Fibroblast of lung (primary cell): ENCODE measurements at places on chromosomes 5 and 9.
A peak's percentile ranks its signal among the peaks of the same experiment; 100 is the strongest.

DNA sequence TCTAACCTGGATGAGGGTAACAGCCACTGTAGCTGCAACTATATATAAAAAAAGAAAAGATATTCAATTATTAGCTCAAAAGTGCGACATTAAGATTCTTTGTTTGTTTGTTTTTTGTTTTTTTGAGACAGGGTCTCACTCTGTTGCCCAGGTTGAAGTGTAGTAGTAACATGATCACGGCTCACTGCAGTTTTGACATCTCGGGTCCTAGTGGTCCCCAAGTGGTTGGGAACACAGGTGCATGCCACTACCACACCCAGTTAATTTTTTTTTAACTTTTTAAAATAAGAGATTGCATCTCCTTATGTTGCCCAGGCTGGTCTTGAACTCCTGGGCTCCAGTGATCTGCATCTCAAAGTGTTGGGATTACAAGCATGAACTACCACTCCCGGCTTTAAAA, 61.8 kb downstream of the MEF2C start:
- DNase-seq = no peak

DNA sequence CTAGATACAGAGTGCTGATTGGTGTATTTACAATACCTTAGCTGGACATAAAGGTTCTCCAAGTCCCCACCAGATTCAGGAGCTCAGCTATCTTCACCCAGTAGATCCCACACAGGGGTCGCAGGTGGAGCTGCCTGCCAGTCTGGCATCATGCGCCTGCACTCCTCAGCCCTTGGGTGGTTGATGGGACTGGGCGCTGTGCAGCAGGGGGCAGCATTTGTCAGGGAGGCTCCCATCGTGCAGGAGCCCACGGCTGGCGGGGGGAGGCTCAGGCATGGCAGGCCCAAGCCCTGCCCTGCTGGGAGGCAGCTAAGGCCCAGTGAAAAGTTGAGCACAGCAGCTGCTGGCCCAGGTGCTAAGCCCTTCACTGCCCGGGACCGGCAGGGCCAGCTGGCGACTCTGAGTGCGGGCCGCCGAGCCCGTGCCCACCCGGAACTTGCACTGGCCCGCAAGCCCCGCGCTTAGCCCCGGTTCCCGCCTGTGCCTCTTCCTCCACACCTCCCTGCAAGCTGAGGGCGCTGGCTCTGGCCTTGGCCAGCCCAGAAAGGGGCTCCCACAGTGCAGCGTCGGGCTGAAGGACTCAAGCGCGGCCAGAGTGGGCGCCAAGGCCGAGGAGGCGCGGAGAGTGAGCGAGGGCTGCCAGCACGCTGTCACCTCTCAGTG, 314.1 kb upstream of the ATP10B start:
- no peak for DNase-seq

DNA sequence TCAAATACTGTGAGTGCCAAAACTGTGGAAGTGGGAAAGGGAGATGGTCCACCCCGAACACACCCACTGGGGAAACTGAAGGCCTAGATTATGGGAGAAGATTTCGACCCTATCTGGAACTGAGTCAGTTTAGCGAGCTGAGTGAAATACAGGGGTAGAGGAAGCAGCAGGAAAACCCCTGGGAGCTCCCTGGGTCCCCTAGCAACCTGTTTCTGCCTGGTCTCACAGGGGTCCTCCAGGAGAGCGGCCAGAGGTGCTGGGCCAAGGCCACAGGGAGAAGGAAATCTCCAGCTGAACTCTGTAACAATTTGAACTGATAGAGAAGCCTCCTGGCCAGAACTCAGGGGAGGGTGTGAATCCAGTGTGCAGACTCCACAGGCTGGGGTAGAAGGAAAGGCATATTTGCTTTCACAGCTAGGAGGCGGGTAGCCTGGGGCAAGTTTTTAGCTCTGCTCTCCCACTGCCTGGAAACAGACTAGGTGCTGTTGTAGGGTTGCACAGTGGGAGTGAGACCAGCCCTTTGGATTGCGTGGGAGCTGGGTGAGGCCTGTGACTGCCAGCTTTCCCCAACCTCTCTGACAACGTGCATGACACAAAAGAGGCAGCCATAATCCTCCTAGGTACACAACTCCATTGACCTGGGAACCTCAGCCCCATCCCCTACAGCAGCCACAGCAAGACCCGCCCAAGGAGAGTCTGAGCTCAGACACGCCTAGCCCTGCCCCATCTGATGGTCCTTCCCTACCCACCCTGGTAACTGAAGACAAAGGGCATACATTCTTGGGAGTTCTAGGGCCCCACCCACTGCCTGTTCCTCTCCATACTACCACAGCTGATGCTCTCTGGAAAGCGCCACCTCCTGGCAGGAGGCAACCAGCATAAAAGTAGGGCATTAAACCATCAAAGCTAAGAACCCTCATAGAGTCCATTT, 78.8 kb upstream of the GPBP1 start:
- no peak for DNase-seq

DNA sequence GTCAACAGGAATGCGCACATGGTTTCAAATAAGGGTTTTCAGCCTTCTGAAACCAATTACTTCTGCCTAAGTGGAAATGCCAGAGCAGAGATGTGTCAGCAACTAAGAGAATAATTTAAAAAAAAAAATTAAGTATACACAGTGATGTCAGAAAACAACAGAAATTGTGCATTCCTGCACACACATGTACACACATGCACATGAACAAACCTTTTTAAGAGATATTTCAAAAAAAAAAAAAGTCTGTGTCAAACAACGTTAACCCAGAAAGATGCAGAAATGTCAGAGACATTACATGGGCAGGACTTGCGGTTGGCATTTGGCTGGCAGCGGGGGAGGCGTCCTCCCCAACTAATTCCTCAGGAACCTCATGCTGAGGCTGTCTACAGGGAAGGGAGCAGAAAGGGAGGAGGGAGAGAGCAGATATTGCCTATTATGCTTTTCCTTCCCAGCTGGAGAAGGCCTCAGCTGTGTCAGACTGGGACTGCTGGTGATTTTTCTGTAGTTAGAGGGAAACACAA, 536.9 kb upstream of the WWC1 start:
- no peak for DNase-seq

DNA sequence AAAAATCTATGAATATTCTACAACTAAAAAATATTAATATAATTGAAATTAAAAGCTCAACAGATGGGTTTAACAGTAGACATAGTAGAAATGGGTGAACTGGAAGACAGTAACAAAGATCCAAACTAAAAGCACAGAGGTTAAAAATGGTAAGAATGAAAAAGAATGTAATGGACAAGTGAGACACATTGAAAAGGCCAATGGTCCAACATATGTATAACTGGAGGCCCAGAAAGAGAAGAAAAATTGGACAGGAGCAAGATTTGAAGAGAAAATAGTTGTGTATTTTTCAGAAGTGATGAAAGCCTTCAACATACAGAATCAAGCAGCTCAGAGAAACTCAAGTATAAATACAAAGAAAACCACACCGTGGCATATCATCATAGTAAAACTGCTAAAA, 58.6 kb downstream of the PCDHGC5 start:
- DNase-seq = peak; percentile 75
